CD4-positive, CD25-positive, alpha-beta regulatory T cell (primary cell): ENCODE measurements at places on chromosomes 7 and 10.

DNA sequence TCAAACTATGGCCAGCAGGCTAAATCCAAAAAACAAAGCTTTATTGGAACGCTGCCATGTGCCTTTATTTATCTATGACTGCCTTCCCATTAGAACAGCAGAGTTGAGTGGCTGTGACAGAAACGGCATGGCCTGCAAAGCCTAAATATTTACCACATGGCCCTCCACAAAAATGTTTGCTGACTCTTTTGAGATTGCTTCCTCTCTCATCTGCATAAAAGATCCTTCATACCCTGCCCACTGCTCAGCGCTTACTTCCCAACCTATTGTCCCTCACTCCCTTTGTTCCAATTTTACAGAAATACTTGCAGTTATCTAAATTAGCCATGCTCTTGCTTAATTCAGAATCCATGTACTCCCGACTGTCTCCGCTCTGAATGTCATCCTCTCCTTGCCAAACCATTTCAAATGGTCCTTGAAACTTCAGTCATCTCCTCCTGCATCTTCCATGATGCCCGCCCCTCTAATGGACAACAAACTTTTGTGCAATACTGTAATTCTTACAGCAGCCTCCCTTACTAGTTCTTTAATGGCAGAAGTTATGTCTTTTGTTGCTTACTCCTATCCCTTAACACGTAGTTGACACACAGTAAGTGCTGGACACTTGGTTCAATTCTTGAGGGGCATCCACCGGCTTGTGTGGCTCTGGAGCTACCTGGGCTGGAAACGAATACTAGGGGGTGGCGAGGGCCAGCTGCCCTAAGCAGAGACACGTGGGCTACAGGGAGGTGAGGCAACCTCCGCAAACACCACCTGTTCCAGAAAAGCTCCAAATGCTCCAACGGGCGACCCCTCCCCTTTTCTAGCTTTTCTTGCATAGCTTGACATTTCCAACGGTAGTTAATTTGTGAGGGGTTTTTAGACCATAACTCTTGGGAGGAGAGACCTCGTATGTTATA, 832 bp downstream of the XRCC2 start:
- H3K27ac ChIP-seq, result peak overlapping the region; percentile 90
- H3K27me3 ChIP-seq, result no peaks in the 10 kb centered on the region
- peaks cover 8% of the 10 kb centered on the region for H3K4me1 ChIP-seq
- no peak for DNase-seq
- H3K4me3 ChIP-seq, result peak overlapping the region; percentile 69

- no peak for DNase-seq
- H3K4me3 ChIP-seq, result no peak overlapping the region
- no peaks in the 10 kb centered on the region for H3K36me3 ChIP-seq
- no peaks in the 10 kb centered on the region for H3K4me1 ChIP-seq
- H3K27me3 ChIP-seq, result peaks cover 2% of the 10 kb centered on the region
Measured at GRCh38 chr10:28947171-28947570, 269.9 kb downstream of the BAMBI start.

DNA sequence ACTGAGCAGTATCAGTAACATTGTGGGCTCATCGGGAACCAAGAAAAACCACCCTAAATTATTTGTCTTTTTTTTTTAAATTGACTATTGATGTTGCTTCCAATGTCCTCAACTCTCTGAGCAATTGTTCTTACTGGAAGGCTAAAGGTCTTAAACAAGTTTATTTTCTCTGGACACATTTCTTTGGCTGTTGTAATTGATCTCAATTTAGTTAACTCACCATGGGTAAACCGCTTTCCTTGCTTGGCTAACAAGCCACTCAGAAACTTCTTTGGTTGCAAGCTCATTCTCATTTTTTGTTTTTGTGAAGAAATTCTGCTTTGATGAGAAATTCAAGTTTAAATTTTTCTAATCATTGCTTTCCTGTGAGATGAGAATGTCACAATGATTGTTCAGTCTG, 25.5 kb downstream of the CCDC71L start:
- H3K36me3 ChIP-seq, result no peaks in the 10 kb centered on the region
- peaks cover 6% of the 10 kb centered on the region for H3K27me3 ChIP-seq
- H3K4me3 ChIP-seq, result no peak overlapping the region
- H3K4me1 ChIP-seq, result no peaks in the 10 kb centered on the region

DNA sequence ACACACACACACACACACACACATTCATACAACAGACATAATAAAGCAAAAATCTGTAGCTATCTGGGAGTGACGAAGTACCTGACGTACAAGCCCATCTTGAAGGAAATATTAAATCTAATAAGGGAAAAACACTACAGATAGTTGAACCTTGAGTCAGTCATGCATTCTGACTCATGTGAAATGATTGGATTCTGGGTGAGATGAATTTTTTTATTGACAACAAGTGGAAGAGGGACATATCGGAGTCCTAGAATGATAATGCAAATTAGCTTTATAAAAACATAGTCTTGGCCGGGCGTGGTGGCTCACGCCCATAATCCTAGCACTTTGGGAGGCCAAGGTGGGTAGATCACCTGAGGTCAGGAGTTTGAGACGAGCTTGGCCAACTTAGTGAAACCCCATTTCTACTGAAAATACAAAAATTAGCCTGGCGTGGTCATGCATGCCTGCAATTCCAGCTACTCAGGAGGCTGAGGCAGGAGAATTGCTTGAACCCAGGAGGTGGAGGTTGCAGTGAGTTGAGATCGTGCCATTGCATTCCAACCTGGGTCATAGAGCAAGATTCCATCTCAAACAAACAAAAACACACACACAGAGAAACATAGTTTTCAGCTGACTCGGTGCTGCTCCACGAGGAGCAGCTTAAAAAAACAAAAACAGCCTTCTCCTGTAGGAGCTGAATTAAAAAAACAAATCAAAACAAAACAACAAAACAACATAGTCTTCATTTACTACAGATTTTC, 154.4 kb upstream of the MKLN1 start:
- H3K4me1 ChIP-seq, result no peaks in the 10 kb centered on the region
- H3K36me3 ChIP-seq, result no peaks in the 10 kb centered on the region
- no peak overlapping the region for H3K27ac ChIP-seq
- no peak overlapping the region for H3K4me3 ChIP-seq
- DNase-seq, result no peak

DNA sequence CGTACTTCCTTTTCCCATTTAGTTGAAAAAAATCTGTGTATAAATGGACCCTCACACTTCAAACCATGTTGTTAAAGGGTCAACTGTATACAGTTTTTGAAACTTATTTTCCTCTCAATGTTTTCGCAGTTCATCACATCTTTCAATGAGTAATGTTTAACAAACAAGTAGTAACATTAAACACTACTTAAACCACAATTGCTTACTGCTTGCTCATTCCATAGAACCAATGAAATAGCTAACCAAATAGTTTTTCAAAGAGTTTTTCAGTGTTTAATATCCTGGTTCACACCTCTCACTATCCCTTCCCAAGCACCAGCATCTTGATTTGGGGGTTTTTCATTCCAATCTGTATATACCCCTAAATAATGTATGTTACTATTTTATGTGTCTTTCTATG, 9.1 kb downstream of the SEM1 start:
- no peaks in the 10 kb centered on the region for H3K27me3 ChIP-seq
- peaks cover 17% of the 10 kb centered on the region for H3K4me1 ChIP-seq
- no peak overlapping the region for H3K4me3 ChIP-seq
- no peak for DNase-seq
- no peak overlapping the region for H3K27ac ChIP-seq

DNA sequence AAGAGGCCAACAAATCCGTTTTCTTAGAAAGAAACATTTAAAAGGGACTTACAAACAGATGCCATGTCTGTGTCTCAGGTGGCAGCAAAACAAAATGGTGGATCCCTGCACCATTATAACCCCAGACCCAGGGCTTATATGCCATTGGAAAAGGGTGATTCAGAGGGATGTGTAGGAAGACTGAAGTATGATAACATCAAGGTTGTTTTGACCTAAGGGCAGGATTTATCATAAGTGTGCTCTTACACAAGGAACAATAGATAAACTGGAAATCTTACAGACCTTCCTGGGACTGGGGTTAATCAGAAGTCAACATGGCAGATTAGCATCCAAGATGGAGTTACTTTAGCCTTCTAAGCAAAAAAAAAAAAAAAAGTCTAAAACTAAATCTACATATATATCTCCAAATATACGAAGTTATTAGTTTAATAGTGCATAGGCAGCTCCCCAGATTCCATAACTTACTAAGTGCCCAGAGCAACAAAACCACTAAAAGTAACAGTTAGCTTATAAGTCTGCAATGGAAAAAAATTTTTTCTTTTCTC, 34.3 kb upstream of the WNT16 start:
- H3K27ac ChIP-seq, result no peak overlapping the region
- no peak for DNase-seq
- H3K4me3 ChIP-seq, result no peak overlapping the region
- no peaks in the 10 kb centered on the region for H3K27me3 ChIP-seq

- H3K4me3 ChIP-seq, result no peak overlapping the region
- no peaks in the 10 kb centered on the region for H3K27me3 ChIP-seq
- H3K36me3 ChIP-seq, result no peaks in the 10 kb centered on the region
- H3K27ac ChIP-seq, result no peak overlapping the region
- no peaks in the 10 kb centered on the region for H3K4me1 ChIP-seq
Measured at GRCh38 chr10:94012834-94013233, 19.1 kb downstream of the PLCE1 start.

GRCh38 chr10:13536674-13537366, 8.0 kb upstream of the BEND7 start:
- peaks cover 10% of the 10 kb centered on the region for H3K27me3 ChIP-seq
- H3K36me3 ChIP-seq, result no peaks in the 10 kb centered on the region
- no peaks in the 10 kb centered on the region for H3K4me1 ChIP-seq
- DNase-seq, result no peak
- no peak overlapping the region for H3K27ac ChIP-seq

- H3K4me1 ChIP-seq, result peaks cover 16% of the 10 kb centered on the region
- H3K4me3 ChIP-seq, result peak overlapping the region; percentile 48
- H3K27me3 ChIP-seq, result no peaks in the 10 kb centered on the region
- H3K36me3 ChIP-seq, result peaks cover 3% of the 10 kb centered on the region
Measured at GRCh38 chr7:133082390-133082766, 488 bp upstream of the CHCHD3 start.

GRCh38 chr7:40243076-40243475, 108.3 kb downstream of the SUGCT start:
- no peaks in the 10 kb centered on the region for H3K27me3 ChIP-seq
- H3K4me3 ChIP-seq, result no peak overlapping the region
- no peak for DNase-seq
- no peaks in the 10 kb centered on the region for H3K4me1 ChIP-seq
- H3K36me3 ChIP-seq, result no peaks in the 10 kb centered on the region
- no peak overlapping the region for H3K27ac ChIP-seq

DNA sequence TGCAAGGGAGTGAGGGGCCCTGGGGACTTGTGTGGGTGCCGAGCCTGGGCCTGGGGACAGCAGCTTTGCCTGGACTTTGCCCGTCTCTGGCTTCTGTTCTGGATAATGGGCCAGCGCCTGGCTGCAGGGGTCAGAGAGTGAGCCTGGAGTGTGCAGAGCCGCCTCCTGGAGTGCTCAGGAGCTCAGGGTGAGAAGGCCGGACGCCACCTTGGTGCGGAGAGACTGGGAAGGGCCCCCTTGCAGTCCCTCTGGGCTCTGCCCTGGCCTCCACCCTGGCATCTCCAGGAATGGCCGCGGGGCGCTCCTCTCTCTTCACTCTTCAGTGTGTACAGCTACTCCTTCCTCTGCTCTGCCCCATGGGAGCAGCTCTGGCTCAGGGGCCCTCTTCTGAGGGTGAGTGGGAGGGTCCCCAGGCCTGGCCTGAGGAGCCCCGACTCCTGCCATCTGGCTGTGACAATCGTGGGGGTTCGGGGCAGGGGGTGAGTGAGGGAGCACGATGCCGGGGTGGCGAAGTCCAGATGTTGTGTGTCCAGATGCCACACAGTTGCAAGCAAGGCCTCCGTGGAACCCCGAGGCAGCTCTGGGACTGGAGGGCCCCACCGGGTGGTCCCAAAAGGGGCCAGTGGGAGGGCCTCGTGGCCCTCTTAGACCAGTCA, 187.1 kb downstream of the DNAJB6 start:
- H3K4me1 ChIP-seq, result no peaks in the 10 kb centered on the region
- no peak overlapping the region for H3K4me3 ChIP-seq
- H3K27ac ChIP-seq, result no peak overlapping the region
- no peaks in the 10 kb centered on the region for H3K36me3 ChIP-seq
